Urothelium cell line (cell line): ENCODE measurements at places on chromosomes 16 and 17.
A peak's percentile ranks its signal among the peaks of the same experiment; 100 is the strongest.

DNA sequence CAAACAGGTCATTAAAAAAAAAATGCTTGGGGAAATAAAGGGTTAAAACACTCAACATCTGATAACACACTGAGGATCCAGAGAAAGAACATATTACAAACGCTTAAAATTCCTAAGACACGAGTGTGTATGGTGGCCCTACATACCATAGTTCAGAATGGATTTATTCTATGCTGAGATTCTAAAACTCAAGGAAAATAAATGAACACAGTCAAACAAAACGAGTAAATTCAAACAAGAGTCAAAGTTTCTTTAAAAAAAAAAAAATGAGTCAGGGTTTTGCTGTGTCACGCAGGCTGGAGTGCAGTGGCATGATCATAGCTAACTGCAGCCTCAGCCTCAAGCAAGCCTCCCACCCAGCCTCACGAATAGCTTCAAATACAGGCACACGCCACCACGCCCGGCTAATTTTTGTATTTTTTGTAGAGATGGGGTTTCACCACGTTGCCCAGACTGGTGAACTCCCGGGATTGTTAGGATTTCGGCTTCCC lies 17.4 kb downstream of the CRK start:
- DNase-seq = no peak

DNA sequence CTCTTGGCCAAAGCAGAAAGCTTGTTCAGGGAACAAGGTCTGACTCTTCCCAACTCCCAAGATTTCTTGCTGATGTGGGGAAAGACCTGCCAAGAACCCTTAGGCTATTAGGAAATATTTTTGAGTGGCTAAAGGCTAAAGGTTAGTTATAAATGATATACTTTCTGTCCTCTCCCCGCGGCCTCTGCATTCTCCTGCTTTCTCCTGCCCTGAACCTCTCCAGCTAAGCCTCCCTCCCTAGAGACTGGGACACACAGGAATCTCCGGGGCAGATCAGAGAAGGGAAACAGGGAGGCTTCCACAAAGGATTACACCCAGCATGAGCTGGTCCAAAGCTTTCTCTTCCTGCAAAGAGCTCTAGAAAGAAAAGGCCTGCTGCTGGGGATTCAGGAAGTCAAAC lies 2.3 kb downstream of the SLC43A2 start:
- DNase-seq = no peak

- DNase-seq = no peak
These were observed 46.0 kb upstream of the ADAMTS18 start for GRCh38 chr16:77480681-77481315.

- DNase-seq = no peak
These were observed 10.8 kb upstream of the ANKS4B start for GRCh38 chr16:21222495-21223337.

DNA sequence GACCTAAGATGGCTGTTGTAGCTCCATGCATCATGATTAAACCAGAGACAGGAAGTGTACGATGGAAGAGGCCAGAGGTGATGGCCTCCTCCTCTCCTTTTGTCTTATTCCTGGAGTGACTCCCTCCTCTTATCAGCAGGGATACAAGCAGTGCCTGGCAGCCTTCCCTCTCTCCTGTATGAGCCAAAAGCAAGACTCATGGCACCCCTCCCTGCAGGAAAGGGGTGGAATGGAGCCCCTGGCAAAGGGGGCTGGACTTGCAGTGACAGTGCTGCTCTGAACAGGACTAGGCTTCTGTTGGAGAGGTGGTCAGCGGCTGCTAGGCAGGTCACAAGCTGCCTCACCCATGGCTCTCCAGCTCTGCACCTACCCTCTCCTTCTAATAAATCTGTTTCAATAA lies 8.4 kb downstream of the TXNL4B start:
- no peak for DNase-seq

DNA sequence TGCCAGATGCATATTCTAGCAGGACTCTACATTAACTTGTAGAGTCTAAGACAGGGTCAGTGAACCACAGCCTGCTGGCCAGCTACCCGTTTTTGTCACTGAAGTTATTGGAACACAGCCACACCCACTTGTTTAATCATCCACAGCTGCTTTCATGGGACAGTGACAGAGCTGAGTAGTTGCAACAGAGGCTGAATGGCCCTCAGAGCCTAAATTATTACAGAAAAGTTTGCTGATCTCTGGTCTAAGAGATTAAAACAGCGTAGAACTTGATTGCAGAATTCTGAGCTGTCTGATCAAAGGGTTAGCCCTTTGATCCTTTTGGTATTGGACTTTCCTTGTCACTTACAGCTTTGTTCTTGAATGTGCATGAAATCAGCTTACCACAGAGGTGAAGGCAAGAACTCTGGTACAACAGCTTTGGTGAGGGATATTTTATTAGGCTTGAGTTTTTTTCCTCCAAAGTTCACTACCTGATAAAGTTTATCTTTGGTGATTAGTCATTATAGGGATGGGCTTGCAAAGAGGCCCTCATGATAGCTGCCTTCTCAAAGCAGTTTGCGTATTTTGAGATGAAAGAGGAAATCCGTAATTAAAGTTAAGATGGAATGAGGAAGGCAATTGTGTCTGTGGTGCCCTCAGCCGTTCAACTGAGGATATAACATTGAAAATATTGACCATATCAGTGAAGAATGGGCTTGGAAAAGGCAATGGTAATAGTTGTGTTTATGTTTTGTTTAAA lies 23.6 kb downstream of the ALDH3A2 start:
- DNase-seq = no peak

- peak; percentile 62 for DNase-seq
These were observed at the start of gene RAB11FIP4 for GRCh38 chr17:31391496-31391949. Gene RAB11FIP4, plus strand, starts transcription at chr17:31391675. Its CDS starts 178 bp downstream, at chr17:31391853.

DNA sequence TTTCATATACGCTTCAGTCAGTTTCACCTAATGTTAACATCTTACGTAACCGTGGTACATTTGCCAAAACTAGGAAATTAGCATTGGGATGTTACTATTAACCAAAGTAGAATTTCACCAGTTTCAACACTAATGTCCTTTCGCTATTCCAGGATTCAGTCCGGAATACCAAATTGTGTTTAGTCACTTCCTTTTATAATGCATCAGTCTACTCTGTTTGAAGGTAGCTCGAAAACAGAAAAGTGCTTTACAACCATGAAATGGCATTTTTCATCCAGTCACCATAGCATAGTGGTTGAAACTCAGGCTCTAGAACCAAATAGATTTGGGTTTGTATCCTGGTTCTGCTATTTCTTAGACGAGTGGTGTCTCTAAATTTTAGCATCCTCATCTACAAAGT lies 29.4 kb downstream of the AP2B1 start:
- no peak for DNase-seq
